Posterior cingulate gyrus (tissue), 11 donors: ENCODE measurements at places on chromosomes 11 and 22.

DNA sequence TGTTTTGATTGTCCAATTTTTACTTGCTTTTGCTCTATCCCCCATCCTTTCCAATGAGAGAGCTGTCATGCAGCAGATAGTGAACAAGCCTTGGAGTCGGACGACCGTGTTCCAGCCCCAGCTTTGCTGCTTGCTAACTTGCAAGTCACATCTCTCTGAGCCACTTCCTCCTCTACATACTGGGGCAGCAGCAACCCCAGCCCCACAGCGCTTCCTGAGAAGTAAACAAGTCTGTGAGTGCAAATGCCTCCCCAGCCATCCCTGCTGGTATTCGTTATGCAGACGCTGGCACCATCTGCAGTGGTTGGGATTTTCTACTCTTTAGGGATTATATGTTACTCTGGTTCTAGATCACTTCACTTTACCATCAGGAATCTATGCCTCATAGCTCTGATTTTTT, 35.0 kb downstream of the TPBGL start:
- DNase-seq, result peak; percentile 91

GRCh38 chr11:125382314-125382791, 113.7 kb downstream of the FEZ1 start:
- no peak for DNase-seq

DNA sequence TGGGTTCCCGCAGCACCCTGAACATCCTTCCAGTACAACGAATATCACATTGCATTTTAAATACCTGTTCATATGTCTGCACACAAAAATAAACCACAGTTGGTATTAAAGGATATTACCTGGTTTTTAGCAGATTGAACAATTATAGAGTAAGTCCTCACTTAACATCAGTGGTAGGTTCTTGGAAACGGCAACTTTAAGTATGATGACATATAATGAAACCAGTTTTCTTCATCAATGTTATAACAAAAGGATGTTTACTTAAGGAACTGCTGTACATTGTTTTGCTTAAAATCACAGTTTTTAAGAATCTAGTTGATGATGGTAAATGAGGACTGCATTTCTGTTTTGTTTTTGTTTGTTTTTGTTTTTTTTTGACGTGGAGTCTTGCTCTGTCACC, 28.0 kb downstream of the TRIM66 start:
- DNase-seq, result no peak

GRCh38 chr11:128802358-128802981, 64.6 kb downstream of the KCNJ1 start:
- DNase-seq, result no peak

GRCh38 chr11:86469491-86470388, 95.1 kb downstream of the CCDC81 start:
- DNase-seq, result no peak

DNA sequence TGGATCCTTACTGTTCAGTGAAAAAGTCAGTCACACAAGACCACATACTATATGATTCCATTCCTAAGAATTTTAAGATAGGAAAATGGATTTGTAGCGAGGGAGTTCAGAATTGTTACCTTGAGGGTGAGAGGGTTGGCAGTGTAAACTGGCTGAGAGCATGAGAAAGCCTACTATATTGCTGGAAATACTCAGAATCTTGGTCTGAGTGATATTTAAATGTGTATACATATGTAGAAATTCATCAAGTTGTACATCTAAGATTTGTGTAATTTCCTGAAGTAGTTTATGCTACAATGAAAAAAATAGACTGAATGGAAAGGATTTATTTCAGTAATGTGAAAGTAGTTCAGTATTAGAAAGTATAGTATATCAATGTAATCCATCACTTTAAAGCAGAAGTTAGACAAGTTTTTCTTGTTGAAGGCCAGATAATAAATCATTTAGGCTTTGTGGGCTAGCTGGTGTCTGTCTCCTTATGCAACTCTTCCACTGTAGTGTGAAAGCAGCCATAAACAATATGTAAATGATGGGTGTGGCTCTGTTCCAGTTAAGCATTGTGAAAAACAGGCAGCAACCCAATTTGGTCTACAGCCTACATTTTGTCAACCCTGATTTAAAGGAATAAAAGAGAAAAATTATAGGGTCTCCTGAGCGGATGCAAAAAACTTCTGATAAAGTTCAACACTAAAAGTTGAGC, 127.2 kb upstream of the THY1 start:
- DNase-seq, result no peak

DNA sequence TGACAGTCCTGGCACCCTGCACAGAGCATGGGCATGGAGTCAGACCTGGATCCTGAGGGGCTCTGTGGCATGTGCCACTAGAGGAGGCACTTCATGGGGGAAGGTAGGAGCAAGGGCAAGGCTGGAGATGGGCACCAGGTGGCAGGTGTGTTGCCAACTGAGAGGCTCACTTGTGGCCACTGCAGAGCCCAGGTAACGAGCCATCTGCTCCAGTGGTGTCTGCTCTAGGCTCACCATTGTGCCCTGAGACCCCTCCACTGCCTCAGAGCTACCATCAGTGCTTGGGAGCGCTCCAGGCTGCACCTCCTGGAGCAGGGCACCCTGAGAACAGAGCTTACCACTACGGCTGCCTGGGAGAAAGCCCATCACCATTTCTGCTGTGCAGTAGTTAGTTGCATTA, 1.3 kb upstream of the ZDHHC8 start:
- no peak for DNase-seq

DNA sequence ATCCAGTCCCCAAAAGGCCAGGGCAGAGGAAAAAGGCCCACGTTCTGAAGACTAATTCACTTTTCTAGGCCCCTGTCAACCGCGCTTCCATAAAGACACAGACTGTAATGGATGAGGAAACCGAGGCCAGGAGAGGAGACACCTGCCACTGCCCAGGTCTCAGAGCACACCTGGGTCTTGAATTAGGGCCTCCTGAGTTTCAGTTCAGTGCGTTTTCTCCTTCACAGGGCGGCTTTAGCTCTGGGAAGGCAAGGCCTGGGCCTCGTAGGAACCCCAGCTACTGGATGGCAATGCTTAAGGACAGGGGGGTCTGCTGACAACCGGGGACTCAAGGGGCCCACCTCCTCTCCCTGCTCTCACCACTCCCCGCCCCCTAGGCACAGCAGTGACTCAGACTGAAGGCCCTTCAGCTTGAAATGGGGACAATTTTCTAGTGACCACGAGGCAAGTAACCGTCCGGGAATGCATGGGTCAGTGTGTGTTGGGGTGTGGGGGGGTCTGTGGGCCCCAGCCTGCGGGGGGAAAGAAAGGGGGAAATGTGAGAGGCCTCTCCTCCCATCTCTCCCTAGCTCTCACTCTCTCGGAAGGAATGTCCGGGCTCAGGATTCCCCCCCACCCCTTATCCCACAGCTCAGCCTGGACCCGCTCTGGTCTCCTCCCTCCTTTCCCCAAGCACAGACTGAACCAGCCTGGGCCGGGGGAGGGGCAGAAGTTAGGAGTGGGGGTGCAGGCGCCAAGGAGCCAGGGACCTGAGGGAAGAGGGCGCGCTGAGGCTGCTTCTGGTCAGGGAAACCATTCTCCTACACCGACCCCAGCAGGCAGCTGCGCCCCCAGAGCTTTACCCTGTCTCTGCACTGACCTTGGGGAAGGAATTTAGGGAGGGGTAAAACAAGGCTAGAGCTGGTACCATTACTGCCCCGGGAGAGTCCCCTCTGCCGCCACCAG, 17.2 kb downstream of the CREB3L1 start:
- no peak for DNase-seq
